NCI-H460 (cell line): ENCODE measurements at places on chromosomes 1 and 21. TPM values are rescaled to one million over a fixed set of nuclear protein-coding genes. Genes with fewer than 3 reads are reported as not detected.
A peak's percentile ranks its signal among the peaks of the same experiment; 100 is the strongest.

DIO1 gene
- total RNA-seq, result not detected in 2 replicates

CD2 gene
- not detected in 2 replicates for total RNA-seq

LCE1B gene
- total RNA-seq, result not detected in 2 replicates

LIPI gene
- not detected in 2 replicates for total RNA-seq

OR6Y1 gene
- not detected in 2 replicates for total RNA-seq

S100A1 gene
- not detected in 2 replicates for total RNA-seq

PPIAL4G gene
- not detected in 2 replicates for total RNA-seq

SZT2 gene
- total RNA-seq, result 13.8 and 16.2 TPM in 2 replicates

KCNA3 gene
- not detected in 2 replicates for total RNA-seq

DYRK3 gene
- total RNA-seq, result 14.1 and 15.5 TPM in 2 replicates

NPR1 gene
- total RNA-seq, result 3.0 and 3.3 TPM in 2 replicates

PTPN7 gene
- not detected in 2 replicates for total RNA-seq

FMOD gene
- 0.38 and 0.45 TPM in 2 replicates for total RNA-seq

OR2AK2 gene
- total RNA-seq, result not detected in 2 replicates

GRCh38 chr1:32623775-32624174, 26.6 kb downstream of the ZBTB8OS start:
- no peak for DNase-seq

DNA sequence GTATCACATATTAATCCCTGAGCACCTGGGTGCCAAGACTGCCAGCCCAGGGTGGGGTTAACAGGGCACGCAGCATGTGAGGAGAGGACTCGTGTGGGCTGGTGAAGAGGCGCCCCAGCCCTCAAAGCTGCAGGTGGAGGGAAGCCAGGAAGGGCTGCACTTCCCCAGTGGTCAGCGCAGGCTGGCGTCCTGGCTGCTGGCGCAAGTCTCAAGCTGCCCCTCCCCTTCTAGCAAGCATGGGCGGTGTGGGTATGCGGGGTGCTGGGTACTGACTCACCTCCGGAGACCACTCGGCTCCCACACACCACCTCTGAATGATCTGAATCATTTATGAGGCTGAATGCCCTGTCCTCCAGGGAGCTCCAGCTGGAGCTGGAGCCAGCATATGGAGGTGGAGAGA, 44.0 kb downstream of the EIF2D start:
- no peak for DNase-seq

DNA sequence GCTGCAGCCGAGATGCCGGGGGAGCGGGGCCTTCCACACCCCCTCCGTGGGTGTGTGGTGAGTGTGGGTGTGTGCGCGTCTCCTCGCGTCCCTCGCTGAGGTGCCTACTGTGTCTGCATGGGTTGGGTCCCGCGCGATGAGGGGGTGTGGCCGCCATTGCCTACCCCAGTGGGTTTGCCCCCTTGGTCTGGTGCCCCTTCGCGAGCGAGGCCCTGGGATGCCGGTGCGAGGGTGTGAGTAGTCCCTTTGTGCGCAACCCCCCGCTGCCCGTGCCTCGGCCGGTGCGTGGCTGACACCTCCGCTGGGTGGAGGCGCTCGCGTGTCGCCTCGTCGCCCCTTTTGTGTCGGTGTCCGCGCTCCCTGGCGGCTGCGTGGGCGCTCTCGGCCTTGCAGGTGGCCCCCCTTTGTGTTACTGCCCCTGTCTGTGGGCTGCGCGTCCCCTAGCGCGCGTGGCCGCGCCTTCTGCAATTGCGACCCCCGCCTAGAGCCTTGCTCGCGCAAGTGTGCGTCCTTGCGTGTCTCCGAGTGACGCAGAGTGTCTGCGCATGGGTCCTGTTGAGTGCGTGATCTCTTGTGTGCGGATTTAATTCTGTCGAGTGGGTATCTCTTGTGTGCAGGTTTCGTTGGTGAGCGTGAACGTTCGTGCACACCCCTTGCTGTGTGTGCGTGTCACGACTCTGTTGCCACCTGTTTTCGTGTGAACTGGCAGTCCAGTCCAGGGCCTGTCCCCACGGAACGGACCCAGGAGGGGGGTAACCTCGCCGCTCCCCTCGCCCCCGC, 553 bp downstream of the TTC3 start:
- DNase-seq, result no peak

DNA sequence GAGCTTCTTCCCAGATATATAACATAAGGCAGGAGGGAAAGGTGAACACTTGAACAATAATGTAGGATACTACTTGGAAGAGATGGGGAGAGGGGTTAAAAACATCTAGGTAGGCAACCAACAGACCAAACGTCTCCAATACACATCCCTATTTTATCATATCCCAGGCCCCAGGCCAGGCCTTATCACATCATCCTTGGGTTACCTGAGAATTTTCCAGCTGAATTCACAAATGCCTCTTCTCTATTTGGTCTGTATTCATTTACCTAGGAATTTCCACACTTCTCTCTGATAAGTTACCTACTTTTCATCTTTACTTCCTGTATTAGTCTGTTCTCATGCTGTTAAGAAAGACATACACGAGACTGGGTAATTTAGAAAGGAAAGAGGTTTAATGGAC, 141.9 kb upstream of the C1orf21 start:
- DNase-seq, result no peak

GRCh38 chr1:228154670-228155571, 5.2 kb downstream of the GJC2 start:
- no peak for DNase-seq

DNA sequence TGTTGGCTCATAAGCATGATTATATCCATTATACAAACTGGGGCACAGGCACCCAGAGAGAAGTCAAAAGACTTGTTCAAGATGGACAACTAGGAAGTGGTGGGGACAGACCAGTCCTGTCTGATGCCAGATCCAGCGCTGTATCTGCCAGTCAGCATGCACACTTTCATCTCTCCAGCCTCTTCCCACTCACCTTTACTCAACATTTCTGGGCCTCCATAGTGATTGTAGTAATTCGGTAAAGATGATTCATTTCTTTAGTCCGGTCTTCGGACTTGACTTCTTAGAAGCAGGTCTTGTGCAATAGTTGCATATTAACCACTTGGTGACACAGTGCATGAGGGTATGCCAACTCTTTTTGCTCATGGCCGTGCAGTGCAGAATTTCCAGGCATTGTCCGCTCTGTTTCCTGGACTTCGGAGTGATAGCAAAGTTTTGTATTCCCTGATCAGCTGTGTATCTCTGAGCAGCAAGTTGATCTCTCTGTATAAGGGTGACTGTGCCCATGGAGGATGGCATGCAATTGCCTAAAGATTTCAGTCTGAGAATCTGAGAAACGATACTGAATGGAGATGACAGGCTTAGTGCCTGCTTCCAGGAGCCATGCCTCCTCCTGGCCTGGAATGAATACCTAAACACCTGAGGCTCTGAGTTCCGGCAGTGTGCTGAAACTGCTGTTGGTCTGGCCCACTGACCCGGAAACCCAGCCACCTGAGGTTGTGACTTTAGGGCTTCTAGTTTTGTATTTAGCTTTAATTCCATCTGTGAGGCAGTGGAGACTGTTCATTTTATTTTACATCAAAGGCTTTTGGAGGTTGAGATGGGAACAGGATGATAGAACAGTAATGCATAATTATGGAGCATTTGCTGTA, 39.0 kb downstream of the GALNT2 start:
- DNase-seq, result peak; percentile 38

GRCh38 chr1:233114159-233114558, 163.7 kb downstream of the NTPCR start:
- peak; percentile 53 for DNase-seq

GRCh38 chr1:242731446-242731845, 206.9 kb upstream of the PLD5 start:
- DNase-seq, result no peak

GRCh38 chr1:145947551-145947950, 10.3 kb downstream of the LIX1L start:
- no peak for DNase-seq

- DNase-seq, result no peak
These were observed 2.6 kb downstream of the CD5L start for GRCh38 chr1:157838966-157839365.

GRCh38 chr21:31988492-31989290, 115.9 kb downstream of the HUNK start:
- no peak for DNase-seq

- DNase-seq, result no peak
These were observed 27.4 kb upstream of the DNASE2B start for GRCh38 chr1:84370831-84371394.

- no peak for DNase-seq
These were observed 2.9 kb downstream of the SELENON start for GRCh38 chr1:25802915-25803314.

GRCh38 chr21:42684109-42684916, 30.9 kb downstream of the PDE9A start:
- DNase-seq, result no peak

GRCh38 chr1:231493421-231494185, 34.9 kb upstream of the TSNAX start:
- no peak for DNase-seq

GRCh38 chr1:182301467-182302198, 90.0 kb downstream of the GLUL start:
- DNase-seq, result no peak
